Stimulated activated CD8-positive, alpha-beta memory T cell treated with anti-CD3 and anti-CD28 coated beads, Interleukin-7, amount 100 ng/mL, for 4 hours (primary cell): ENCODE measurements at places on chromosomes 4 and X.

- DNase-seq: no peak
Measured at GRCh38 chr4:10175626-10176025, 59.0 kb upstream of the WDR1 start.

GRCh38 chrX:17736856-17737709 lies at the start of gene SCML1:
SCML1 (plus strand) TSS chrX:17737493; CDS start chrX:17744187, 6,694 bp downstream.
- peak; percentile 82 for DNase-seq

DNA sequence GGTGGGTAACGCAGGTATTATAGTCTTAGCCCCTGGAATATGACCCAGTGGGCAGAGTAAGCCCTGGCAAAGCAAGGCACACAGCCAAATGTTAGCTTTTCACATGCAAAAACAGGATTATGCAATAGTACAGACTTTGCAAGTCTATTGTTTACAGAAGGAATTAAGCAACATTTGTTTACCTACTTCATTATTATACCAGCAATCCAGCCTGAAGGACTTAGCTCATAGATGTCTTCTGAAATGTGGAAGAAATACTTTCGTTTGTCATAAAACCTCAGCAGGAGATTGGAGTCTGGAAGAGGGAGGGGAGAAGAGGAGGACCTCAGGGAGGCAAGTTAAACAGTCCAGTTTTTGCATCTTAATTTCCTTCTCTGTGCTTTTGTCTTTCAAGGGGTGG lies 226.7 kb upstream of the CENPE start:
- no peak for DNase-seq

GRCh38 chrX:40719731-40720130 lies 15.6 kb downstream of the MED14 start:
- DNase-seq: no peak

- no peak for DNase-seq
Measured at GRCh38 chr4:137471895-137472294, 60.4 kb downstream of the PCDH18 start.

GRCh38 chrX:154602226-154602625 lies 16.9 kb downstream of the CTAG1B start:
- DNase-seq: no peak

- DNase-seq: no peak
Measured at GRCh38 chr4:161791796-161792556, 371.8 kb downstream of the FSTL5 start.

GRCh38 chr4:165085946-165086345 lies 26.7 kb downstream of the TMEM192 start:
- no peak for DNase-seq

DNA sequence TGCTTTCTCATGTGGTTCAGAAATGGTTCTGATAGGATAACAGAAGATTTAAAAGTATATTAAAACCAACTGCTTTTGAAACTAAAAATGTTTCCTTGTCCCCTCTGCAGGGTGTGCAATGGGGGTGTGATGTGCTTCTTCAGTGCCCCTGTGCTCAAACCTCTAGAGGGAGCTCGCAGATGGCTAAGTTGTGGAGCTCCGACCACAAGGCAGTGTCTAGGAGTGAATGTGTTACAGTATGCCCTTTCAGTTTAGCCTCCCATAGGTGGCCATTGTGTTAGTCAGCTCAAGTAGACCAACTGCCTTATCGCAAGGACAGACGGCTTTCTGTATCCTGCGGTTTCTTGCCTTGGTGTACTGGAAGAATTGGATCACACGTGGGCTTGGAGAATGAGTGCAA lies 130.5 kb downstream of the TENT5D start:
- no peak for DNase-seq
